ENCODE measurements at places on chromosomes 12 and 14. TPM values are rescaled to one million over a fixed set of nuclear protein-coding genes. Genes with fewer than 3 reads are reported as not detected.

The BCL2L14 gene
- not detected for total RNA-seq

The SLCO1B3 gene
- not detected for total RNA-seq

The EIF2S3B gene
- total RNA-seq, result 9.5 TPM

The GPR162 gene
- total RNA-seq, result 2.6 TPM

The CMA1 gene
- not detected for total RNA-seq

The TRMT61A gene
- total RNA-seq, result 8.2 TPM

The IFNG-AS1 gene
- total RNA-seq, result not detected

The RIMBP2 gene
- not detected for total RNA-seq

The PIWIL1 gene
- total RNA-seq, result not detected

The NANOG gene
- not detected for total RNA-seq

The HOXC12 gene
- total RNA-seq, result under 0.01 TPM

The IQSEC3 gene
- total RNA-seq, result under 0.01 TPM

The BDKRB1 gene
- total RNA-seq, result 15.1 TPM

The AMIGO2 gene
- 62.2 TPM for total RNA-seq

The GLT8D2 gene
- total RNA-seq, result 55.1 TPM

The FAM90A1 gene
- total RNA-seq, result not detected

The CLEC2D gene
- total RNA-seq, result 4.5 TPM

The AGAP2 gene
- total RNA-seq, result 0.43 TPM

The TAS2R13 gene
- 3.9 TPM for total RNA-seq

The LRRC9 gene
- under 0.01 TPM for total RNA-seq

The PNP gene
- 32.4 TPM for total RNA-seq

The FAM186B gene
- total RNA-seq, result under 0.01 TPM

The PTGER2 gene
- total RNA-seq, result 1.3 TPM

The AKAP5 gene
- total RNA-seq, result 3.0 TPM

The PTCSC3 gene
- total RNA-seq, result not detected

The C1S gene
- 146 TPM for total RNA-seq

The TEDC1 gene
- total RNA-seq, result 8.4 TPM

The CFAP54 gene
- 0.86 TPM for total RNA-seq

The TAS2R31 gene
- total RNA-seq, result 7.3 TPM

The PIANP gene
- total RNA-seq, result not detected

The CERS5 gene
- 40.2 TPM for total RNA-seq

The RASAL1 gene
- not detected for total RNA-seq

The NRIP2 gene
- total RNA-seq, result 0.86 TPM

The CACNA2D4 gene
- total RNA-seq, result 0.97 TPM

The SMIM41 gene
- 0.43 TPM for total RNA-seq

The GLIPR1L2 gene
- 0.43 TPM for total RNA-seq

The PLXNC1 gene
- total RNA-seq, result 0.97 TPM

The SLC17A8 gene
- total RNA-seq, result not detected

The FOXM1 gene
- 17.7 TPM for total RNA-seq

The AACS gene
- 42.5 TPM for total RNA-seq

All from fibroblast of villous mesenchyme (primary cell).